Right atrium auricular region (tissue), 2 donors: ENCODE measurements at places on chromosomes 7 and 10. TPM values are rescaled to one million over a fixed set of nuclear protein-coding genes. Genes with fewer than 3 reads are reported as not detected.

- no peak for DNase-seq
These were observed 539.4 kb downstream of the PARD3 start for GRCh38 chr10:34275626-34276130.

DNA sequence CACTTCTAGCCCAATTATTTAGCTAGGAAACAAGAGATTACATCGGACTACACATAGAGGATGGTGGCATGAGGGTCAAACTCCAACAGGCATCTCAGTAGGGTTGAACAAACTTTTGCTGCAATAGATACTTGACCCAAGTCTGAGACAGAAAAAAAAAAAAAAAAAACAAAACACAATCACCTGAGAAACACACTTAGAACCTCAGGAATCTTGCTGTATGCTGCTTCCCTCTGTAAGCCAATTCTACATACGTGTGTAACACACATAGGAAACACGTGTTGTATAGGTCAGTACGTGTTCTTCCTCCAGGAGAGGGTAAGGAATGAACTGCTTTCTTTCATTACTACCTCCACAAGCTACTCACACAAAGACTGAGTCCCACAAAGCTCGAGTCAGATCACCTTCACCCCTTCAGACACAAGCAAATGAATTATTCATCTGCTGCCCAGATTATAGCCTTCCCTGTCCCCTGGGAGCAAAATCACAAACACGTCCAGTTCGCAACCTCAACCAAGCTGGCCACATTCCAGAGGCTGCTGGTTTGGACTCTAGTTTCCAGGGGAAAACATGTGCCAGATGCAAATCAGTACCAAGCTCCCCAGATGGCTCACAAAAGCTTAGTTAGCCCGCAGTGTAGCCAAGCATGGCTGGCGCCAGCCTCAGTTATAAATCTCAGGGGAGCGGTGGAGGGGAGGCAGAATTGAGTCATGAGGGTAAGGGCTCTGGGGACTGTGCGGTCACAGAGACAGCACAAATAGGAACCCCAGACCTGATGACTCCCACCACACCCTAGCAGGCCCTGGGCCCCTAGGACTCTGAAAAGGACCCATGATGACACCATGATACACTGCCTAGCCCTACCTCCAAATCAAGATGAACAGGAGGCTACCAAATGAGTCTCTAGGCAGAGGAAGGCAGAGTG lies 15.1 kb downstream of the PSAP start:
- DNase-seq, result peak; percentile 82

- DNase-seq, result no peak
These were observed 145.7 kb upstream of the AHR start for GRCh38 chr7:17152721-17153120.

GRCh38 chr7:128443831-128444600 lies 11.7 kb upstream of the HILPDA start:
- DNase-seq, result no peak

GRCh38 chr7:20795881-20796280 lies 9.2 kb upstream of the SP8 start:
- DNase-seq, result no peak

DNA sequence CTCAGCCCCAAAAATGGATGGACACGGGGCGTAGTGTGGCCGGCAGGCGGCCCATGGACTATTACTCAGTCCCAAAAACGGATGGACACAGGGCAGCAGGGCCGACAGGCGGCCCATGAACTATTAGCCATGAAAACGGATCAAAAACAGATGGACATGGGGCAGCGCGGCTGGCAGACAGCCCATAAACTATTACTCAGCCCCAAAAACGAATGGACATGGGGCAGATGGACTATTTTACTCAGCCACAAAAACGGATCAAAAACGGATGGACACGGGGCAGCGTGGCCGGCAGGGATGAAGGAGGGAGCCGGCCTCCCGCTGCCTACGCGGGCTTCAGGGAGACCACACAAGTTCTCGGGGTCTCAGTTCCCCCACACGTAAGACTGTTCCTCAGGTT lies 32.9 kb downstream of the GPER1 start:
- DNase-seq, result no peak

DNA sequence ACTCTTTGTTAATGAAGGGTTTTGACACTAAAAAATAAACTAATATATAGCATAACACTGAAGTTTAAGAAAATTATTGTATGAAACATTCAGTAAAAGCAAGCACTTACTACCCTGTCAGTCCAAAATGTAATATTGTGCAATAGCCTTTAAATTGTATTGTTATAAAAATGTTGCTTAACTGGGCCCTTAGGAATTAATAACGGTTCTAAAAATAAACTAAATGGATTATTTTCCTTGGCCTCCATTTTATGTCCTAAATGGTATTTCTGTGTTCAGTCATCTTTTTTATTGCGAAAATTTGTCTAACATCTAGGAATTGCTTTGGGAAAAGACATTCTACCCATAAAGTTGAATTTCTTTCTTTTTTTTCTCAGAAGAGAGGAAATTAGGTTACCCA lies 49.0 kb upstream of the ABI1 start:
- DNase-seq, result no peak

GRCh38 chr7:17943006-17943405 lies 2.7 kb upstream of the SNX13 start:
- DNase-seq, result no peak

DNA sequence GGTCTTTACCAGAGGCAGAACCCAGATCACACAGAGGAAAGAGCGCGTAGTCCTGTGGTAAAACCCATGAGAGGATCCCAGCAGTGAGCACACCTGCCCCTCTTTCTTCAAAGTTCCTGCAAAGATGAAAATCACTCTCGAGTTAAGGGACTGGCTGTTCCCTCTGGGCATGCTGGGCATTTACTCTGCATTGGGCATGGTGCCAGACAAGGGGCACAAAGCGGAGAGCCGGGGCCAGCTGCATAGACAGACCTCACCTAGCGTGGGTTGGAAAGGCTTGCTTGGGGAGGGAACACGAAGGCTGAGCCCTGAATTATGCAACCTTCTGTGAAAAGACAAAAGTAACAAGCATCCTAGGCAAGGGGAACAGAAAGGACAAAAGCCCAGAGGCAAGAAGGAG lies 120.0 kb upstream of the TCERG1L start:
- no peak for DNase-seq

DNA sequence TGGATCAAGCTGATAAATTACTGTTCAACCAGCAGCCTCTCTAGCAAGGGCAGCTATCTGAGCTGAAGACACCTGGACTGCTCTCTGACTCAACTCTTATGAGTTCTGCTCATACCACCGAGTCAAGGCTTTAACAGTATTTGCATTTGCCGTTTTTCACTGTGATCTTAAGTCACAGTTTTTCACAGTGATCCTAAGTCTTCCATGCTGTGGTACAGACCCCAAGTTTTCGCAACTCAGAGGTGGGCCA lies 31.3 kb downstream of the PIP4K2A start:
- DNase-seq, result no peak

GRCh38 chr7:121945480-121946236 lies 72.7 kb downstream of the PTPRZ1 start:
- no peak for DNase-seq

GRCh38 chr10:72310241-72310633 lies 36.5 kb downstream of the DDIT4 start:
- DNase-seq, result no peak

DNA sequence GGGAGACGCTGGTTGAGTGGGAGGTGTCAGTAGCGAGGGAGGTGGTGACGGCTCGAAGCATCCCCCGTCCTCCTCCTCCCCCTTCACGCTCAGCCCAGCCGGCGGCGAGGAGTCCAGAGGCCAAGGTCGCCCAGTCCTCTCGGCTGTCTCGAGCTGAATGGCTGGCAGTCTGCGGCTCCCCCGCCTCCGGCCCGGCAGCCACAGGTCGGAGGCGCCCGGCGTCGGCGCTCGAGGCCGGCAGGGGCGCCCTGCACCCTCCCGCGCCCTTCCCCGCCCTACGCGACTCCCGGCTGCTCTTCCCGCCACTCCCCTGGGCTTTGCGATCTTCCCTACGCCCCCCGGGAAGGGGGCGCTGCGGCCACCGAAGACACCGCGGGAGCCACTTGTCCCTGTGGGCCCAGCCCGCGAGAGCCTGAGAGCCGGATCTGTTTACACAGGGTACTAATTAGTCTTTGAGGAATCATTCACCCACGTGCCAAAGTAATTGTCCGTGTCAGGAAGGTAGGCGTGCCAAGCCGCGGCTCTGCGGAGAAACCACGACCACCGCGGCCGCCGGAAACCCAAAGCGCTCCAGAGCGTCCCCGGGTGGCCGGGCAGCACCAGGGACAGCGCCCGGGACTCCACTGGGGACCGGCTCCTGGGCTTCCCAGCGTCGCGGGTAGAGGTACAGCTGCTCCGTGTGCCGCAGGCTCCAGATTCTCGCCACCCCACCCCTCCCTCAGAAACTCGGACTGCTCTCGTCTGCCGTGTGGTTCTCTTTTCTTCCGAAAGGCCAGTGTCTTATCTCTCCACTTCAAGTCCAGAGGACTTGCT lies at the start of gene NXPH1:
Gene NXPH1 (plus strand): TSS at position 133 of the 813 bp plus-strand sequence.
- DNase-seq, result no peak

- DNase-seq, result no peak
These were observed 186.9 kb upstream of the MYO3A start for GRCh38 chr10:25747084-25747483.

DNA sequence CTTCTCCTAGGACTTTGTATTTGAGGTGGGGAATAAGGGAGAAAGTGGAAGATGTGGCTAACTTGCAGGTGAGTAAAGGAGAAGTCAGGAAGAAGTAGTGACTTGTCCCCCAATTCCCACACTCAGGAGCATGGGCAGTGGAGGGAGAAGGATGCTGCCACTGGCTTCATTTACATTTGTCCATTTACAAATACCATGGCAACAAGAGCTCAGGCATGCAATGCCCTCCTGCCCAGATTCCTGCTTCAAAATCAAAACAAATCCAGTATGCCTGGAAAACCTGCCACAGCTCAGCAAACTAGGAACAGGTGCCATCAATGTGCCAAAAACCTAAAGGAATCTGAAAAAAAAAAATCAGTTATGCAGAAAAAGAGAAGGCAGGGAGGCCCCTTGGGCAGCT lies 139.9 kb downstream of the KCNMA1 start:
- no peak for DNase-seq

DNA sequence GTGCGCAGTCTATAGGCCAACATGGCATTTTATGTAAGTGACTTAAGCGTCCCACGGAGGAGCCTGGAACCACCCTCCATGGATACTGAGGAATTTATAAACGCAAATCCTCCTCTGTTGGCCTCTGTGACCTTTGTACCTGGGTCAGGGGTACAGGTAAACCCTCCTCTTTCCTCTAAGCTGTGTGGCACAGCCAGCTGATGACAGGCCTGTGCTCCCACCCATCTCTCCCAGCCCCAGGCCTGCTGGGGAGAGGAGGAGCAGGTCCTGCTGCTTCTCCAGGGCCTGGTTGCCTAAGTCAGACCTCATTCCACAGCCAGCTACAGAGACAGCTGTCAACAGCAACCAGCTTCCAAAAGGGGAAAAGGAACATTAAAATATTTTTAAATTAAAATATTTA lies 5.0 kb downstream of the AVPI1 start:
- DNase-seq, result no peak

DNA sequence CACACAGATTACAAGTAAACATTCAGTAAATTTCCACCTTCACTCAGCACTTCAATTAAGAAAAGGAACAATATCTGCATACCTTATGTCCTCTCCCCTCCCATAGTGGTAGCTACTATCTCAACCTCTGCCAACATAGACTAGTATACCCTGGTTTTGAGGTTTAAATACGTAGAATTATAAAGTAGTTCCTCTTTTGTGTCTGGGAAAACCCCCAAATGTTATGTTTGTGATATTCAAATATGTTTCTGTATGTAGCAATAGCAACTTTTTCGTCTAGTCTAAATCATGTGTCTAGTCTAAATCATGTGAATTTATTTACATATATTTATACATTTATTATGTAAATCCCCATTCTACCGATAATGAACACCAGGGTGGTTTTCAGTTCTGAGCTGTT lies 13.2 kb upstream of the CAMK2B start:
- DNase-seq, result no peak

GRCh38 chr10:98463976-98464754 lies 17.4 kb upstream of the HPS1 start:
- DNase-seq, result no peak

- peak; percentile 55 for DNase-seq
These were observed 38.9 kb downstream of the JAKMIP3 start for GRCh38 chr10:132104471-132105301.

- no peak for DNase-seq
These were observed 1066.7 kb downstream of the GRM8 start for GRCh38 chr7:126185959-126186580.

- DNase-seq, result no peak
These were observed 1.3 kb upstream of the PPRC1 start for GRCh38 chr10:102131286-102132170.

DNA sequence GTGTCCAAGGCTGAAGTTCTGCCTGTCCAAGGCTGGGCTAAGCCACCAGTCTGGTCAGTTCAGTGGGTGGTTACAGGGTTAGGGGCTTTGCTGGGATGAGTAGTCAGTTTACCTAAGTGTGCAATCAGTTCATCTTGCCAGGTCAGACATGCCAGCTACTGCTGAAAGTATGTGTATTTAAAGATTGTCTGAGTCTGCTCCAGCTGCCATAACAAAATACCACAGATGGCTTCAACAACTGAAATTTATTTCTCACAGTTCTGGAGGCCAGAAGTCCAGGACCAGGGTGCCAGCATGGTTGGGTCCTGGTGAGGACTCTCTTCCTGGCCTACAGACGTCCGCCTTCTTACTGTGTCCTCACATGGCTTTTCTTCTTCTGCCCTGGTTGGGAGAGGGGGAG lies 52.4 kb upstream of the TNS3 start:
- DNase-seq, result no peak

DNA sequence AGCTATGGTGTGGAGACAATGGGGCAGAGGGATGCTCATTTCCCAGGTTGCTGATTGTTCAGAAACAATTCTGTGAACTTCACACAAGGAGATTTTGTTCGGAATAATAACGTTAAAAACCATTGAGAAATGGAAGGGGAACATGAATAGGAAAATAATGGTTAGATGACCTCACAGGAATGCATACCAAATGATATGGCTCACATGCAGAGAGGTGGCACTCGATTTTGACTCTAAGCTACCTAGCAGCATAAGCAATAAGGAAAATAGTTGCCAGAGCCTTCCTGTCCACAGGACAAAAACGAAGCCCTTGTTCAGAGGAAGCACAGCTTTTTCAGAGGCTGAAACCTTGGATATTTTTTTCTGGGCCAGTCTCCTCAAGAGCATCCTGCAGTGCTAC lies 293.1 kb downstream of the ZEB1 start:
- DNase-seq, result no peak

Gene MLXIPL
- 0.41 TPM for total RNA-seq

Gene NPSR1
- total RNA-seq, result not detected

Gene DEPP1
- total RNA-seq, result 68.8 TPM

Gene C7orf57
- not detected for total RNA-seq

Gene CPEB3
- total RNA-seq, result 11.4 TPM

Gene MYPN
- 145 TPM for total RNA-seq

Gene TMEM213
- not detected for total RNA-seq

Gene UCN3
- not detected for total RNA-seq

Gene INSYN2A
- 0.11 TPM for total RNA-seq

Gene CYP2W1
- total RNA-seq, result not detected
